Esophagus squamous epithelium (tissue), 5 donors: ENCODE measurements at places on chromosomes 1 and 21.

- DNase-seq = no peak
Observed at GRCh38 chr1:75901371-75901770, 30.8 kb downstream of the ASB17 start.

DNA sequence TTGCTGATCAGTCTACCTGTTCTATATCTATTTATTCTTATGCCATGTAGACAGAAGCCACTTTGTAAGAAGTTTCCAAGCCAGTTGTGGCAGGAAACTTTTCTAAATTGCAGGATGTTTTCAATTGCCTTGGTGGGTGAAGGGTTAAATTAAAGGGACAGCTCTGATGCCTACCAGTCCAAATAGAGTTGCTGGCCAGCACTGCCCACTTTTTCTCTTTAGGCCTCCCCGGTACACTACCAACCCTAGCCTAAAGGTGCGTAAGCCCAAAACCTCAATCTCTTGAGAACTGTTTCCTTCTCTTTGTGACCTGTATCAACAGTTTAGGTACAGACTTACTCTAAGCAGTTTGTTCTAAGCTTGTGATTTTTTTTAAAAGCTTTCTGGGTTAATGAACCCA is 15.5 kb downstream of the SUSD4 start:
- no peak for DNase-seq

DNA sequence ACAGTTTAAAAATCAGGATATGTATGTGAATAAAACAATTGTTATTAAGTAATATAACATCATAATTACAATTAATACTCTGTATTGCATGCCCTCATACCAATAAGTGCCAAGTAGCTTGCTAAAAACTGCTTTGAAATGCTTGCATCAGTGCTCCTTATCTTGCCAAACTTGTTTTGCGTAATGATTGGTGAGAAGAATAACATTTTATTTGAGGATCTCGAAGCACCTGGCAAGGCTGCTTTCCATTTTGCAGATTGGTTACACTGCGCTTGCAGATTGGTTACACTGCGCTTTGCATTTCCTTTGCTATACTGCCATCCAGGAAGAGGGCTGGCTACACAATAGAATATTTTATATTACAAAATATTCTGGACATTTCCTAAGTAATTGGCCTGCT is 1.7 kb upstream of the PBX1 start:
- DNase-seq = no peak

DNA sequence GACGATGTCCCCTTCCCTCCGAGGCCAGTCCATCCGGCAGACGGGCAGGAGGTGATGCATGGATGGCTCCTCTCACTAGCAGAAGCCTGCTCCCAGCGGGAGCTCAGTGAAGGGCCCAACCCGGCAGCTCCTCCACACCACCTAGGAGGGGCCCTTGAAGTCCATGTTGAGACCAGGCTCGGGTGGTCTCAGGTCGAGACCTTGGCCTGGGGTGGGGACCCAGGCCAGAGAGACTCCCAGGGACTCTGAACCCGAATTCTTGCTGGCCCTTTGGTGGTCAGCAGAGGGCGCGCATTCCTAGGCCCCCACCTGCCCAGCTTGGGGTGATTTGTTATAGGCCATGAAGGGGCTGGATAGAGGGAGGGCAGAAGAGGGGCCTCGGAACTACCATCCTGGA is 642 bp upstream of the NT5C1A start:
- DNase-seq = no peak

DNA sequence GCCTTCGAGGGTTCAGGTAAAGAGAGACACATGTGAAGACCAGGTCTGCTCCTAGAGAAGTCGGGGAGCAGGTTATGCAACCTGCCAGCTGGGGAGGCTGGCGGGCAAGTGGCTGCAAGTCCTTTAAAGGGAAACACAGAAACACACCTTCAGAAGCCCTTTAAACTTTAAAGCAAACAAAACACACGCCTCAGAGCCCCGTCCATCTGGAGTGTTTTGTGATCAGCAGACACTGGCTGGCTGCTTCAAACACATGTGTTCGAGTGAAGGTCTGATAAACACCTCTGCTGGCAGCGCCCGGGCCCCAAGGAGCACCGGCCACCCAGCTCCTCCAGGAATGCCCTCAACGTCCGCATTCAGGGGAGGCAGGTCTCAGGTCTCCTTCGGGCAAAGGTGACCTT is 15.2 kb downstream of the RIPK4 start:
- DNase-seq = no peak

GRCh38 chr1:116987256-116987555 is 14.4 kb upstream of the CD101 start:
- no peak for DNase-seq

DNA sequence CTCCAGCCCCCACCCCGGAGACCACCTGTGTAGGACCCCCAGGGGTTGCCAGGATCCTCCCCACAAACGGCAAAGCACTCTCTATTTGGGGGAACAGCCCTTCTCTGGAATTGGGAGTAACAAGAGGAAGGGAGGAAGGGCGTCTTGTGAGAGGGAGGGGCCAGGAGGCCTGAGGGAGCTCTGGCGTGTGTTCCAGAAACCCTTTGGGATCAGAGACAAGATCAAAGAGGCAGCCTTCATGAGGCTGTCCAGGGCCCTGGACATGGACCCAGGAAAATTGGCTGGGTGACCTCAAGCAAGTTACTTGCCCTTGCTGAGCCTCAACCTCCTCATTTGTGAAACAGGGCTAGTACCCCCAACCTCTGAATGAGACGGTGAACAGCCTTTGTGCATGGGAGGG is 18.1 kb upstream of the ECE1 start:
- no peak for DNase-seq

- DNase-seq = no peak
Observed at GRCh38 chr1:67317803-67318202, 10.1 kb downstream of the IL12RB2 start.

- no peak for DNase-seq
Observed at GRCh38 chr1:3304692-3305091, 149.8 kb upstream of the ARHGEF16 start.

DNA sequence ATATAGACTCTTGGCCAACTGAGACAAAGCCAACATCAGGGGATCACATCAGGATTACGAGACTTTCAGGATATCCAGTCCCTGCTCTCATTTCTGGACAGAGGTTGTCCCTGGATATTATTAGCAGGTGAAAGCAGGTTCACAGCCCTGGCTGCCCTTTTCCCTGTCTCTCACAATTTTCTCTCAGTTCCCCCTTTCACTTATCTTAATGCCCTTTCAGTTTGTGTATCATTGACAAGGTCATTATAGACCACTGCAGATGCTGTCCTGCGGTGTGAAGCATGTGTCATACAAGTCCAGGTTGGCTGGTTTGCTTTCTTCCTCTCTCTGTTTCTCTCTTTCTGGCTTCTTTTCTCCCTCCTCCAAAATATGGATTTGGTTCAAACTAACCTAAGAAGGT is 2.1 kb upstream of the KLHDC9 start:
- no peak for DNase-seq

GRCh38 chr1:240232530-240232929 is 140.8 kb downstream of the FMN2 start:
- DNase-seq = no peak

GRCh38 chr21:41136286-41136685 is 31.7 kb upstream of the BACE2 start:
- DNase-seq = no peak

- DNase-seq = peak; percentile 2
Observed at GRCh38 chr1:115595279-115596079, 46.3 kb upstream of the VANGL1 start.

- no peak for DNase-seq
Observed at GRCh38 chr1:208180421-208180820, 63.8 kb downstream of the PLXNA2 start.

DNA sequence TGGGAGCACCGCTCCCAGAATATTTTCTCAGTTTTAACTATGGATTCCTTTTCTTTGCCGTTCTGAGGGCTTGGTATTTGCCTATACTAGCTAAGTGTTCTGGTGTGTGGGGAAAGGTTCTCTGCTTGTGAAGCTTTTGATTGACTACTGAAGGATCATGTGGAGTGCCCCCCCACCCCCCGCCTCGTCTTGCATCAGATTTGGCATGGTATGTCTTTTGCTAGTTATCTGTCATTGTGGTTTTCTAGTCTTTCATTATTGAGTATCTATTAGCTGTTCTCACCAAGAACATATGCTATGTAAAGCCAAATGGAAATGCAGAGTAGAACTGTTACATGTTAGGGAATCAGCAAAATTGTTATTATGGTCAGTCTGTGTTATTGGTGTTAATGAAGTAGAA is 58.3 kb downstream of the MACF1 start:
- no peak for DNase-seq

DNA sequence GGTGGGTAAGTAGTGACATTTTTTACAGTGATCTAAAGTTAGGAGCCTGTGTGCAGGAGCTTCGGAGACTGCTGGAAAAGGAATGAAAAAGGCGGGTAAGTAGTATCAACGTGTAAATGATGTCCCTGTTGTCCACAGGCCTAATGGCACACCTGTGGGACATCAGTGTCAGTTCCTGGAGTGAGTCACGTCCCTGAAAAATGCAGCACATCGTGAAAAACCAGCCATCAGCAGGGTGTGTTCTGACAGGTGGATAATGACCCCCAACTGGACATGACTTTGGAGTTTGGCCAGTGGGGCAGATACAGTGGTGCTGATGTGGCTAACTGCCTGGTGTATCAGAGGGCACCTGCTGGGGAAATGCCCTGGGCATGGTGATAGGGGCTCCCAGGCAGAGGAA is 12.0 kb upstream of the PRDM15 start:
- no peak for DNase-seq

GRCh38 chr1:217553949-217554509 is 76.9 kb downstream of the GPATCH2 start:
- DNase-seq = no peak

- DNase-seq = no peak
Observed at GRCh38 chr1:159669338-159669737, 45.1 kb downstream of the CRP start.

- no peak for DNase-seq
Observed at GRCh38 chr1:160158031-160158430, 6.6 kb downstream of the ATP1A4 start.

GRCh38 chr21:29624776-29625175 is 315.0 kb downstream of the GRIK1 start:
- no peak for DNase-seq

GRCh38 chr1:25699500-25700143 is 83.0 kb downstream of the MAN1C1 start:
- no peak for DNase-seq

DNA sequence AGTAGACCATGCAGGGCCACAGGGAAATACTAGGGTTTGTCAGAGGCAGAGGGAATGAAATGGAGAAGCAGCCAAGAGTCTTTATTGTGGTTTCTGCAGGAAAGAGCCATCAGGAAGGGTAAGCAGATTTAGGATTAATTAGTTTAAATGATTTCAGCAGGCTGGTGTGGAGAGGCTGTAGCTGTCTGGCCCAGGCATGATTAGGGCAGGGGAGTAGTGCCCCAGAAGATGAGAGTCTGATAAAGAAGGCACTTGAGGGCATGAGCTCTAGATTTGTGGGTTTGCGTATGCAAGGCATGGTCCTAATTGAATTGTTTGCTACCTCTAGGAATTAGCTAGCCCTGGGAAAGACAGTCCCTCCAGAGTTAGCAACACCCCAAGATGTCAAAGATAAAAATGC is 484.6 kb upstream of the PLXNA2 start:
- DNase-seq = no peak

DNA sequence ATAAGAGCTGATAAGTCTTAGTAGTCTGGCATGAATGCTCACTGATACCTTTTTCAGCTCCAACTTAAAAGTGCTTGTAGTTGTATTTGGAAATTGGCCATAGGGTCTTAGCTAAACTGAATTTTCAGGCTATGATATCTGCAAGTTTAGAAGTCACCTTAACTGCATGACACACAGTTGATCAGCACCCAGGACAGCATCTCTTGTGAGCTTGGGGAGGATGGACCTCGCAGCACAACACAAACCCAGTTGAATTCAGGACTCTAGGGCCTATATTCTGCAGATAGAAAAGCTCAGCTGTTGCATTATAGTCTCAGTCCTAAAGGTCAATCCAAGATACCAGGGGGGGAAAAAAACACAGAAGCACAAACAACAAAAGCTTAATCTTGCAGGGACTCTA is 394.3 kb downstream of the KCNH1 start:
- no peak for DNase-seq

DNA sequence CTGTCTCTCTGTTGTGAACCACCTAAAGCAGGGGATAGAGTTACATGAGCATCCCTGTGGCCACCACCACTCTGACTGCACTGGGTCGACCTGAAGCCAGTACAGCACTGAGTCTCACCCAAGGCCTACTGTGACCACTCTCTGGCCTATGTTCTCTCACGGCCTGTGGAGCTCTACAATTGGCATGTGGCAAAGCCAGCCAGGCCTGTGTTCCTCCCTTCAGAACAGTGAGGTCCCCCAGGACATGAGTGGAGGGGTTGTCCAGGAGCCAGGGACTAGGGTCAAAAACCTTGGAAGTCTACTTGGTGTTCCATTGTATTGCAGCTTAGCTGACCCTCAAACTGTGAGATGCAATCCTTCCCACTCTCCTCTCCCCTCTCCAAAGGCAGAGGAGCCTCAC is 42.7 kb upstream of the FMO3 start:
- no peak for DNase-seq

DNA sequence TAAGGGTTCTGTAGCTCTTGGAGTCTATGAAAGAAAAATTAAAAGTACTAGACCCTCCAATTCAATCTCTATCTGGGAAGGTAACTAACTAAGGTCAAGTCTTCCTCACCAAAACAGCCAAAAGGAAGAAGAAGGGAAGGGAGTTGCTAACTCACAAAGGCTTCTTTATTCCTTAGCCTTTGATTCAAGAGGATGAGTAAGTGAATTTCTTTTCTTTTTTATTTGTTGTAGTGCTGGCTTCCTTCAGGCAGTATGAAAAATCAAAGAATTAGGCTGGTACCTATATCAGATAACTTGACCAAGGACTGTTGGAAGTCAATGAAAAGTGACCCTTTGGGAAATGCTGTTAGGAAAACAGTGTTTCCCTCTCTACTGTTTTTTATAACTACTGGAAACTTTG is 144.4 kb upstream of the NRIP1 start:
- DNase-seq = no peak

DNA sequence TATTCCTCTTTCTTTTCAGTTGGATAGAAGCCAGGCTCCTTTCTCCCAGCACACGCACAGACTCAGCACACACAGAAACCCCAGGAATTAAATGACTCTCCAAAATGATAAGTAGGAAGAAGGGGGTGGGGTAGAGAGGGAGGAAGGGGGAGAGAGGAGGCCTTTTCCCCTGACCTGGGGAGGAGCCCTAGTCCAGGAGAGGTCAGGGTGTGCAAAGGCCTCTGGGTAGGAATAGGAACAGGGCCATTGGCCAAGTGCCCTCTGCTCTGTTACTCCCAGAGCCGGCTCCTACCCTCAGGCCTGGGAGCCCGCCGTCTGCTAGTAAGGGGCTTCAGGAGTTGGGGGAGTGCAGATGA is 35.6 kb upstream of the PUM1 start:
- DNase-seq = no peak

DNA sequence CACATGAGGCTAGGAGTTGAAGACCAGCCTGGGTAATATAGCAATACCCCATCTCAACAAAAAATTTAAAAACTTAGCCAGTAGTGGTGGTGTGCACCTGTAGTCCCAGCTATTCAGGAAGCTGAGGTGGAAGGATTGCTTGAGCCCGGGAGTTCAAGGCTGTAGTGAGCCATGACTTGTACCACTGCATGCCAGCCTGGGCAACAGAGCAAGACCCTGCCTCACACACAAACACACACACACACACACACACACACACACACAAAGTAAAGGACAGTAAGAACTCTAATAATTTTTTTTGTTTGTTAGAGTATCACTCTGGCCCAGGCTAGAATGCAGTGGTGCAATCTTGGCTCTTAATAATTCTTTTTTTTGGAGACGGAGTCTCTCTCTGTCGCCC is 138.0 kb upstream of the SOD1 start:
- no peak for DNase-seq

- DNase-seq = no peak
Observed at GRCh38 chr1:22553104-22553880, 10.0 kb upstream of the EPHA8 start.
